ENCODE measurements at places on chromosomes 13 and 19. TPM values are rescaled to one million over a fixed set of nuclear protein-coding genes. Genes with fewer than 3 reads are reported as not detected.
A peak's percentile ranks its signal among the peaks of the same experiment; 100 is the strongest.

DNA sequence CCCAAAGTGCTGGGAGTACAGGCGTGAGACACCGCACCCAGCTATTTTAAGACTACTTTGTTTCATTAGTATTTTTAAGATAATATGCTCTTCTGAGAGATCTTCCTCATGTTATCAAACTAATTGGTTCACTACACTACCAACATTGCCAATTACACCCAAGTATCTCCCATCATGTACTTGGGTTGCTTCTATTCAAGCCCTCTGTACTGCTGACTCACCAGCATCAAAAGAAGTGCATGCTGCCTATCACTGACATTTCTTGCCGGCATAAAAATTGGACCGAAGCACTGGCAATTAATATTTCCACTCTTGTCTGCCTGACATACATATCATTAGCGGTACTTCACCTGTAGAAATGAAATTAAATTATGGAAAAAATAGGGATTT lies 164.2 kb upstream of the NBEA start:
- DNase-seq = no peak

DNA sequence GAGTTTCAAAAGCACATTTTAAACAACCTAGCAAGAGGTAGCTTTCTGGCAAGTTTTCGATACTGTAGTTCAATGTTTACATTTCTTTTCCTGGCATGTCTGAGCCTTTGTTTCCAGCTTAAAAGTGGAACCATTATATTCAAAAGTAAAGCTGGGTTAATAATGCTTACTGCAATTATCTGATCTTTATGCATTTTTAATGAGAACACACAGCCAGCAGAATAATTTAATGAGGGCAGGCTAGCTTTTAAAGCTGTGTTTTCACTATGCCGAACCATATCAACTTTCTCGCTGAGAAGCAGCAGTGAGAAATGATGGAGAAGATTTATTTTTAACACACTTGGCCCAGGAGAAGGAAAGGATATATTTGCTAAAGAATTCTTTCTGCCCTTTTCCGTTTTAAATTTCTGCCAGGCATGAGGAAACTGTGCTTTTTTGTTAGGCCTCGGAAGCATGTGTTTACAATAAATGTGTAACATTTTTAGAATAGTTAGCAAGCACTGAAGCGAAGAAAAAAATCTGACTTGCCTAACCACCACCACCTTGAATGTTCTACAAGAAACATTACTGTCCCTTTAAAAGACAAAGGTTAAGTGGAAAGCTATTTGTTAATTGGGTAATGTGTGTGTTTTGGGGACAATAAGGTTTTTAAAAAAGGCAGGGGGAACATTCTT lies 1.0 kb downstream of the MBNL2 start:
- peak; percentile 67 for DNase-seq

CYSLTR2 gene
- not detected for total RNA-seq

FFAR2 gene
- 0.08 TPM for total RNA-seq

DNA sequence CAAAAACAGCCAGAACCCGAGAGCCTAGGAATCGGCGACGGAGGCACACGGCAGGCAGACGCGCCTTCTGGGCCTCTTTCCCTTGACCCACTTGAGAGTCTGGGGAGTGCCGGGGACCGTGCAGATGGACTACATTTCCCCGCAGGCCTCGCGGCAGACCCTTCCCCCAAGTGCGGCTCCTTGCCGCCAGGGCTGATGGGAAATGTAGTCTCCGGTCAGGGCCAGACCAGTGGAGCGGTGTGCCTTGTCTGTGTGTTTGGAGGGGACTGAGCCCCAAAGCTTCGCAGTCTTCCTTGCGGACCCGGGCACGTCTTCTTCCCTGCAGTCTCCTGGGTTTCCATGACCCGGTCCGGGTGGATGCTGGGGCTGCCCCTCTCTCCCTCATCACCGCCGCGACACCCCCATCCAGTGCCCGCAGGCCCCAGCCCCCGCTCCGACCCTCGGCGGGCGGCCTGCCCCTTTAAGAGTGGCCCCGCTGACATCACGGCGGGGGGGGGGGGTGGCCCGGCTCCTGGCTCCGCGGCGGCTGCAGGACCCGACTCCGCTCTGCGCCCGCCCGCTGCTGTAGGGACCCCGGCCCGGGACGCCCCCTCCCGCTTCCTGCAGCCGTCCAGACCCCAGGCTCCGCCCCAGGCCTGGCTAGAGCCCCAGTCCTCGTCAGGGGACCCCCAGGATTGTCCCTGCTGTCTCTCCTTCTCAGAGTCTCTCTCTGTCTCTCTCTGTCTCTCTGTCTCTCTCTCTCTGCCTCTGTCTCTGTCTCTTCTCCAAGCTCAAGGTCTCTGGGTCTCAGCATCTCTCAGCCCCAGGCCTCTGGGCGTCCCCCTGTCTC lies 758 bp upstream of the CACNG7 start:
- no peak for DNase-seq
